ENCODE measurements at places on chromosomes 4 and X.

GRCh38 chr4:185244763-185245162 is 35.4 kb downstream of the SNX25 start:
- no peak for ATAC-seq

DNA sequence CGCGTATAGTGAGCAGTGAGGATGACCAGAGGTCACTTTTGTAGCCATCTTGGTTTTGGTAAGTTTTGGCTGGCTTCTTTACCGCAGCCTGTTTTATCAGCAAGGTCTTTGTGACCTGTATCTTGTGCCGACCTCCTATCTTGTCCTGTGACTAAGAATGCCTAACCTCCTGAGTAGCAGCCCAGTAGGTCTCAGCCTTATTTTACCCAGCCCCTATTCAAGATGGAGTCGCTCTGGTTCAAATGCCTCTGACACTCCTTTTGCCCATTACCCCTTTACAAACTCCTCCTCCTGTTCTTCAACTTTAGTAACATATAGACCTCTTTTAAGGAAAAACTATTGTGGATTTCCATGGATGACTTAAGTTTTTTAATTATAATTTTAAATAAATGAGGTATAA is 2.6 kb upstream of the INTU start:
- no peak for ATAC-seq

DNA sequence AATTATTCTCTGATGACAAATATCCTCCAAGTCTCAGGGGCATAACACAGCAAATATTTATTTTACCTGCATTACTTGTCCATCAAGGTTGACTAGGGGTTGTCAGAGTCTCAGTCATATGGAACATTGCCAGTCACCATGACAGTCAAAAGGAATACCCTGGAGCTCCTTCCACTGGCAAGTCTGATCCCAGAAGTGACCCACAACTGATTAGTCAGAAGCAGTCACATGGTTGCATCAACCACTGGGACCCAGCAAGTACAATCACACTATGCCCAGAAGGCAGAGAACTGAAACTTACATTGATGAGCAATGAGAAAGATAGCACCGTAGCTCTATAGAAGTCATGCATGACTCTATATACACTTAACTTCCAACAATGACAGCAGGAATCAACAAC is 41.9 kb upstream of the SOD3 start:
- ATAC-seq: peak; percentile 83

DNA sequence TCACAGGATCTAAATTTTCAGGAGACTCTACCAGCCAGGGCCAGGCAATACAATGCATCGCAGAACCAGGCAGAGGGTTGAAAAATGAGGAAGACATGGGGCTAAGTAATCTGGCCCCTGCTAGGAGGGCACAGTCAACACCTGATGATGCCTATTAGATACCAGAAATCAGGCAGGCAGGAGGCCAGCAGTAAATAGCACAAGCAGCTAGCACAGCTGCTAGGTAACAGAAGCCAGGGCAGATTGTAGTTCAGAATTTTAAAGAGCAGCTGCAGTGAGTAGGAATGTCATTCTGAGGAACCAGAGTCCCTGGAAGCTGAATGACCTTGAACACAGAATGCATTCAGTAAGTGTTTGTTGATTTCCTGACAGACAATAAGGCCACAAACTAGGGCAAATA is 38.8 kb upstream of the TRPC5OS start:
- no peak for ATAC-seq

DNA sequence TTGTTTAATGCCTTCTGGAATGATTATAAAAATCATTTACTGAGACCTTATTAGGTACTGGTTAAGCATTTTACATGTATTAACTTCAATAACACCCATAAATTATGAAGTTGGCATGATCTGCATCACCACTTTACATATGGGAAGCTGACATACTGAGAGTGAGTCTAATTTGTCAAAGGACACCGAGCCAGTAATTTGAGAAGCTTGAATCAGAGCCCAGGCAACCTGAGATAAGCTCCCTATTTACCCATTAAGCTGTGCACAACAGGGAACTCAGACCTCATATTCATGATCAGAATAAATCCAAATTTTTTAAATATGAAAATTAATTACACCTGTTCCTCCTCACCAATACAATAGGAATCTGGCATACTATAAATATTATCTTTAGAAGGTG is 247.9 kb upstream of the EPHA5 start:
- peak; percentile 49 for ATAC-seq

DNA sequence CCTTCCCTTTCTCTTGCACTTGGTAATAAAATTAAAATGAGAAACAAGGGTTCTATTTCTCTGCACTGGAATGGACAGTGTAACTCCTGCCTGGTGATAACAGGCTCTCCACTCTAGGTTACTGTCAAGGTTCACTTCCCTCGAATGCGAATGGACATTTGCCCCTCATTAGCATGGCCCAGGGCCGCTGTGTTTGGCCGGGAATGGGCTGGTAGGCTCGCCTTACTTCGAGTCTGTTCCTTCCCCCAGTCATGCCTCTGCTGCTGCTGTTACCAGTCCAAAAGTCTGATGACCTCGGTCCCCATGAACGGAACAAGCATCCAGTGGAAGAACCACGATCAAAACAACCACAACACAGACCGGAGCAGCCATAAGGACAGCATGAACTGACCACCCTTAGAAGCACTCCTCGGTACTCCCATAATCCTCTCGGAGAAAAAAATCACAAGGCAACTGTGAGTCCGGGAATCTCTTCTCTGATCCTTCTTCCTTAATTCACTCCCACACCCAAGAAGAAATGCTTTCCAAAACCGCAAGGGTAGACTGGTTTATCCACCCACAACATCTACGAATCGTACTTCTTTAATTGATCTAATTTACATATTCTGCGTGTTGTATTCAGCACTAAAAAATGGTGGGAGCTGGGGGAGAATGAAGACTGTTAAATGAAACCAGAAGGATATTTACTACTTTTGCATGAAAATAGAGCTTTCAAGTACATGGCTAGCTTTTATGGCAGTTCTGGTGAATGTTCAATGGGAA is 61.5 kb downstream of the EDNRA start:
- ATAC-seq: no peak

- ATAC-seq: no peak
Observed at GRCh38 chr4:3679851-3680311, 86.3 kb upstream of the ADRA2C start.

GRCh38 chr4:686413-687040 is 2.4 kb downstream of the SLC49A3 start:
- ATAC-seq: no peak
